B cell (primary cell): ENCODE measurements at places on chromosomes 2 and 18. TPM values are rescaled to one million over a fixed set of nuclear protein-coding genes. Genes with fewer than 3 reads are reported as not detected.

DNA sequence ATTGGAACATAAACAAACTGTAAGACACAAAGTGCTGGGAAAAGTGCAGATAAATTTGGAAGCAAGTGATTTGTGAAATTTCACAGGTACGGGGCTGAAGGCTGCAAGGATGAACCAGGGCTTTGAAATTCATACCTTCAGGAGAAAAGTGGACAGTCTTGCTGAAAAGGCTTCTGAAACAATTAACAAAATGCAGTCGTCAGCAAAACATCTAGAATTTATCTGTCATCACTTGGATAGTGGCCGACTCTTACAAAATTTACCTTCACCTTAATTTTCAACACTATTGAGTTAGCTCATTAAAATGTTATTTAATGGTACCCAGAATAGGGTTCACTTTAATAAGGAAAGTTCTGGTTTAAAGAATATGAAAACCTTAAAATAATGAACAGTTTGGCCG, 138.3 kb downstream of the SNTG2 start:
- DNase-seq: no peak

DNA sequence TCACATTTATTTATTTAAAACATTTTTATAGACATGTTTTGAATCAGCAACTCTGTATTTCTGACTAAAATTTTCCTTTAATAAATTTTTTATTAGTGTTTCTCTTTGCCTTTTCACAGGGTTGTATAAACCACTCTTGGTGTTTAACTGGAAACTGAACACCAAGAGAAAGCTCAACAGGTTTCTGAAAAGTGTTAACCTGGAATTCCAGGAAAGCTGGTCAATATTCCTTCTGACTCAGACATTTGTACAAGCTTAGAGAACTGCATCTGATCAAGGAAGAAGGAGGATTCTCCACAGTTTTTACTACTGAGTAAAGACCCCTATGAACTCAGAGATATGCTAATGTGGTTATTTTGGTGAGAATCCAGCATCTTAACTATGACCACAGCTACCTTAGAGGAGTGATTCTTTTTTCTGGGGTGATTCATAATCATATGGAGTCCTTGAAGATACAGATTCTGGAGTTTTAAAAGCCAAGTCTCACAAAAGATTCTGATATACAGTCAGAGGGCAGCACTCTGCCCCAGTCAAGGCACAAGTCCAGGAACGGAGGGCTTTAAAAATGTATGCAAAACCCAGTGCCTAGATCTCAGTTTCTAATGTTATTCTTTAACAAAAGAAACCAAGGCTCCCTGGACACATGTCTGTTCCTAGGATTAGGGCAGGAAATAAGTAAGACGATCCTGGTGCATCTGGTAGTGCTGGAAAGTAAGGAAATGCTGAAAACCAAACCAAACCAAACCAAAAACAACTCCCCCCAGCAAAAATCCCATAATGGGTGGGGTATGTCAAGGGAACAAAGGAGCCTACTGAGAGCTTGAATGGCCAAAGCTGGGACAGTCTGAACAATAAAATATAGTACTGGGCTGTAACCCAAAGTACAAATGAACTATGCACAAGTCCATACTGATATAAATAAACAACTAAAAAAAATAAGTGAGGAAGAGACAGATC, 85.1 kb upstream of the FZD5 start:
- DNase-seq: no peak

DNA sequence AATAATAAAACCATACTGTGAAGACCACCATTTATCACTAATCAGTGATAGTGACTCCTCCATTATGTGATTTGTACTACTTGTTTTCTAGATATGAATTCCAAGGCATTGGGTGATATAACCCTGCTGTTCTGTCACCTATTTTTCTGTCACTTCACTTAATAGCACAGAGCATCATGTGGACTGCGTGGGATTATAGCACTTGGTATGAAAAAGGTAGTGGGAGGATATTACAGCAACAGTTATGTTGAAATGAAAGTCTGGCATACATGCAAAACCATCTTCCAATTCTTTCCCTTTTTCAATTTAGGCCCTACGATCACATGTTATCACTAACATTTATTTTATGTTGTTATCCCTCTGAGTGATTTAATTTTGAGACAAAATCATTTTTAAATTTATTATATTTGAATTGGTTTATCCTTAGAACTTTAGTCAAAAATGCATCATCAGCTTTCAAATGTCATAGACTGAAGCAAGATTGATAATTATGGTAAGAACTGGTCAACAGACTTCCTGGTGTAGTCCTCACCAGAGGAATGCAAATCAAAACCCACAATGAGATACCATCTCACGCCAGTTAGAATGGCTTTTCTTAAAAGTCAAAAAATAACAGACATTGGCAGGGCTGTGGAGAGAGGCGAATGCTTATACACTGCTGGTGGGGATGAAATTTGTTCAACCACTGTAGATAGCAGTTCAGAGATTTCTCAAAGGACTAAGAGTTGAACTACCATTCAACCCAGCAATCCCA, 242.6 kb downstream of the IKZF2 start:
- no peak for DNase-seq

GRCh38 chr2:137764646-137765045, 199.6 kb upstream of the HNMT start:
- no peak for DNase-seq

- no peak for DNase-seq
These were observed 5.1 kb downstream of the ECEL1 start for GRCh38 chr2:232482301-232483238.

DNA sequence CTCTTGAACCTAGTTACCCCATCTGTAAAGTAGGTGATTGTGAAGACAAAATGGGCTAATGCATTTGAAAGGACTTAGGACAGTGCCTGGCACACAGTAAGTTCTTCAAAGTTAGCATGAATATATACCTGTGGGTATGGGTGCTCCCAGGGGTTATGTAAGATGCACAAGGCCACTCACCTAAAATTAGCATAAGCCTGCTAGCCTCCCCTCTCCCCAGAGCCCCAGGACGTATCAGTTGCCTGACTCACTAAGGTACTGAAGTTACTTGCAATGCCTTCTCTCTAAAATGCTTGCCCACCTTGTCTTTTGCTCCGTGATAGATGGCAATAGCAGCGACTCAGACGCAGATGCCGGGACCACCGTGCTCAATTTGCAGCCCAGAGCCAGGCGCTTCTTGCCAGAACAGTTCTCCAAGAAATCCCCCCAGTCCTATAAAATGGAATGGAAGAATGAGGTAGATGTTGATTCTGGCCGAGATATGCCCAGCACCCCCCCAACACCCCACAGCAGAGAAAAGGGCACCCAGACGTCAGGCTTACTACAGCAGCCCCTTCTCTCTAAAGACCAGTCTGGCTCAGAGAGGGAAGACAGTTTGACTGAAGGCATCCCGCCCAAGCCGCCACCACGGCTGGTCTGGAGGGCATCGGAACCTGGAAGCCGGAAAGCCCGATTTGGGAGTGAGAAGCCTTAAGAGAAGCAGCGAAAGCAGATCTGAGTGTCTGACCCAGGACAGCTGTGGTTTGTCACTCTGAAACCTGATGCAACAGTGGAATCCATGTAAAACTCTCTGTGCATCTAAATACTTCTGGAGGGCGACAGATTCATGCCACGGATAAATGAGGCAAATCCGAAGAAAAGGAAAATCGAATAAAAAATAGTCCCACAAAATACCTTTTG, 53.8 kb upstream of the TMEM182 start:
- DNase-seq: no peak

DNA sequence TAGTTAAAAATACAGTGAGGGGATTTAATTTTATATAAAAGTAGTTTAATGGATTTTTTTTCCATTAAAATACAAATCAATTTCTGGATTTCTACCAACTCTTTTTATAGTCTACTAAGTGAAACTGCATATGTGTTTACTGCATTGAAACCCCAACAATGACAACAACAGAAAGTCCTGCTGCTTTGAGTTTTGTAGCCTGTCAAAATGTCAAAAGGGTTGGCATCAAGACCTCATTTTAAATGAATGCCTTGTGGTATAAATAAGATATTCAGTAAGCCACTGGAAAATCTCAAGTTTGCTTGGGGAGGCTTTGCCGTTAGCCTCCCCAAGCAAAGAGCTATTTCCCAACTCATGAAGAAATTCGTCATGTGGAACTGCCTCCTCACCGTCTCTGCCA, 440.3 kb upstream of the HNMT start:
- no peak for DNase-seq

DNA sequence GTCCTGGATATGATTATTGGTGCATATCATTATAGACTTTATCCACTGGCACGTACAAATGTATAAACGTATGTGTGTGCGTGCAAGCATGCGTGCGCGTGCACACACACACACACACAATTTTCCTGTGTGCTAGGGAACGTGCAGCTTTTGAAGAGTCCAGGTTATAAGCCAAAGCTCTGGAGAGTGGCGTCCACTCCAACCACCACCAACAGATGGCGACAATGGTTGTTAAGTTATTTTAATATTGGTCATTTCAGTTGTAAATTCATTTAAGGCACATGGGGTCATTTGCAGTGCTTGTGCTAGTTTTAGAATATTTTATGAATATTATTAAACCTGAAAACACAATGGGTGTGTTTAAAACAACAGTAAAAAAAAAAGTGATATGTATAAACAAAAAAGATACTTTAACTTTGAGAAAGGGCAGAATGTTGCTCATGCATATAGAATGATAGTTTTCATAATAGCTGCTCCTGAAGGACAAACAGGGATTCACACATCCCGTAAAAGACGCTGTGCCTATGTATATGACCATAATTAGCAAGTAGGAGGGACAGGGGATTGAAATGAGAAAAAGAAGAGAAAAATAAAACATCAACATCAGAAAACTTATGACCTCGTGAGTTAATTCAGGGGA, 124.2 kb upstream of the ITGB6 start:
- DNase-seq: peak; percentile 55

DNA sequence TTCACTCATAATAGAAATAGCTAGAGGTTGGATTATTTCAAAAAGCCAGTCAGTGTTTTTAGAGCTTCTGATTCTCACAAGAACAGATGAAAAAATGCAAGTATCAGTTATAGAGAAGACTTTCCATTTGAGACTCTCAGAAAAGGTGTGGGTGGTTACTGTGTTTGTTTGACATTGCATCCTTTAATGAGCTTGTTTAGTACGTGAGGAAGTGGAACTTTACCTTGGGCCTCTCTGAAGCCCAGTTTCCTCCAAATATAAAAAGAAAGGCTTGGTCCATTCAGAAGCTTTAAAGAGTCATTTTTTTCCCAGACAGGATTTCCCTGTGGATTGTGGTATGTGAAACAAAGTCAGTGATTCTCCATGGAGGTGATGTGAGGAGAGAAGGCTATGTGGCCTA, 89.9 kb upstream of the RANBP2 start:
- DNase-seq: peak; percentile 41

GRCh38 chr2:163670929-163671328, 64.9 kb downstream of the FIGN start:
- DNase-seq: no peak

DNA sequence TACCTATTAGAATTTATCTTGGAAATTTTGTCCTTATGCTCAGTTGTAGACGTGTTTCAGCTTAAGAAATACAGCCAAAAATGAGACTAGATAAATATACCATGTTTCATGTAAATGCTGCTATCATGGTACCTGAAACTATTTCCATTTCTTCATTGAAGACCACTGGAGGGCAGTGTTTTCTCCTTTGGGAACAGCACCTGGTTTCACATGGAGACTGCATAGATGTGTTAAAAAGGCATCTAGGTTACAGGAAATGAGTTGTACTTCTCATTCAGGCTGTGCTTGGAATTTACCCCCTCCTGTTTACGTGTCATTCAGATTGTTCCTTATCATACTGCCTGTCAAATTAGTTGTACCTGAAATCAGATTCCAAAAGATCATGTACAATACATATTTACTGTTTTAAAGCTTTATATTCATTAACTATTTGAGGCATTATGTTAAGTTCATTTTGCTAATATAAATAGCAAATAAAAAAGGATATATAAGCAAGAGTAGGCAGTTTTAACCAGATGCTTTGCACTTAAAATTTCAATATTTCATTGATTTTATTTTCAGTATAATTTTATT, 57.3 kb upstream of the PSMD14 start:
- DNase-seq: peak; percentile 47

- DNase-seq: no peak
These were observed 5.0 kb downstream of the BOK start for GRCh38 chr2:241563571-241563980.

- DNase-seq: peak; percentile 3
These were observed 2.7 kb downstream of the CDH7 start for GRCh38 chr18:65753520-65753919.

DNA sequence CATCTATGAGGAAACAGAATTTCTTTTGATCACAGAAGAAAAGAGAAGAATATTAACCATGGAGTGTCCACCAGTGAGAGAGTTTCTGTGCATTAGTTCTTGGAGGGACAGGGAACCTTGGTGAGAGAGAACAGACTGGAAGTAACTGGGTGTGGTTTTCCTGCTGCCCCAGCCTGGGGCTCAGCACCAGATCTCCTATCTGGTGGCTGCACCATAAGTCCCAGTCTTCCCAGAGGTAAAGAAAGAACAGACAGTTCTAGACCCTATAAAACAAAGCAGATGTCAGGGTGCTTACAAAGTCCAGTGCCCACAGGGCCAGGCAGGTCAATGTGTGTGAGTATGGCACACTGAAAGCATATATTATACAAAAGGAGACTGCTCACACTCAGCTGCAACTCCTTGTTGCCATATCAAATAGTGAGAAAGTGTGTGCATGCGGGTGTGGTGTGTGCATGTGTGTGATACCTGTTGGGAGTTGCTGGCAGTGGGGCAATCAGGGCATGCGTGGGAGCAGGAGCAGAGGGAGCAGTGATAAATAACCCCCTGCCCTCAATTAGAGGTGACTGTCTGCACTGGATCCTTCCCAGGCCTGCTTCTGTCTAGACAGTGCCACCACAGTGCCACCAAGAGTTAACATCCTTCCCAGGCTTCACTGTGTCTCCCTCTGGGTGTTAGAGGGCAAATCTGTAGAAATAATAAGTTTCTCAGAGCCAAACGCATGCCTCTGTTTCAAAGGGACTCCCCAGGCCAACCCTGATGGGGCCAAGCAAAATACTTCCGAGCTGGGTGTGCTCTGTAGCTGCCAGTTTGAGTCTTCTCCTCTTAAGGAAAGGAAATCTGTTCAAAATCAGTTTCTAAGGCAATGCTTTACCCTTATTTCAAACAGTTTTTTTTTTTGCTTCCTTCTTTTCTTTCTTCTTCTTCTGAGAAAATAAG, 45.7 kb downstream of the RDH14 start:
- no peak for DNase-seq

- no peak for DNase-seq
These were observed 2.8 kb downstream of the MTHFD2 start for GRCh38 chr2:74201196-74201595.

DNA sequence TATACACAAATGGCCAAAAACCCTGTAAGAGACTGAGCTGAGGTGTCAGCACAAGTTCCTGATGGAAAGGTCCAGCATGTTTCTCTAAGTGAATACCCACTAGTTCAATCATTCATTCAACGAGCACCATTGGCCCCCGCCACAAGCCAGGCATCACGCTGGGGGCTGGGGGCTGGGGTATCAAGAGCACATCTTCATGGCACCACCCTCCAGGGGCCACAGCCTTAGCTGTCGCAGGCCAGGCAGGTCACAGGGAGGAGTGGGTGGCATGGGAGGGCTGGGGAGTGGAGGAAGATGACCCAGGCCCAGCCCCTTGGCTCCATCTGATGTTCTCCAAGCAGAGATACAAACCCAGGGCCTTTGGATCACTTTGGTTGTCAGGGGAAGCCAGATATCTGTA, 97.9 kb downstream of the ACKR3 start:
- DNase-seq: no peak

Gene VIT
- total RNA-seq: not detected in 2 replicates

Gene ADAM23
- total RNA-seq: 1.3 and 1.7 TPM in 2 replicates

Gene ZNF142
- 51.1 and 56.1 TPM in 2 replicates for total RNA-seq

Gene FEV
- total RNA-seq: not detected in 2 replicates

Gene CXCR1
- 0.12 TPM in 1 of 2 replicates, not detected in the other for total RNA-seq

Gene BARD1
- 20.7 and 23.1 TPM in 2 replicates for total RNA-seq
